ENCODE measurements at places on chromosomes 12 and 14.

DNA sequence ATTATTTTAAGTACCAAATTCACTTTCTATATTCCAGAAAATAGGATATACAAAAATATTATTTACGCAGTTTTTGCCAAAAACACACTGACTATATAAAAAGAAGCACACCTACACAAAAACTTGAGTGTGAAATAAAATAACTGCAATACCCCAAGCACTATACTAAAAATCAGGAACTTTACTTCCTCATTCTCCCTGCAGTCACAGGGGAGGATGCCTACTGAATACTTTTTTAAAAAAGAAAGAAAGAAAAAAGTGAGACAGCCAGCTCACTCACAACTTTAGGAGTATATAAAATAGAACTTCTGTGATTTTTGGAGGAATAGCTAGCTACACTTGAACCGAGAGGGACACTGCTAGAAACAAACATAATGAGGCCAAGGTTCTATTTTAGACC is 12.2 kb downstream of the RPS6KA5 start:
- no peak for DNase-seq

DNA sequence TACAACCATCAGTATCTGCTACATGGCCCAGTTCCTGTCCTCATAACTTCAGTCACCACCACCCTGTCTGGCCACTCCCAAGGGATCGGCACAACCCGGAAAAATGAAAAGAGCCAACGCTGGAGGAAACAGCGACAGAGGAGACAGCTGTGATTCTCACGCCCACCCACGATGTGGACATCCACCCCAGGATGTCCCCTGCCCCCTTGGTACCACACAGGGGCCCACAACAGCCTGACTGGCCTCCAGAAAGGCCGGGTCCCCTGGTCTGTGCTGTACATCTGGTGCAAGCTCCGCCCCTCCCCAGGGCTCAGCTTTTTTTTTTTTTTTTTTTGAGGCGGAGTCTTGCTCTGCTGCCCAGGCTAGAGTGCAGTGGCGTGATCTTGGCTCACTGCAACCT is 12.5 kb downstream of the RPS6KL1 start:
- DNase-seq: no peak

- DNase-seq: peak; percentile 54
These were observed 60.2 kb downstream of the PLXNC1 start for GRCh38 chr12:94208622-94208966.

- no peak for DNase-seq
These were observed 16.9 kb downstream of the BCL2L14 start for GRCh38 chr12:12087693-12088034.

DNA sequence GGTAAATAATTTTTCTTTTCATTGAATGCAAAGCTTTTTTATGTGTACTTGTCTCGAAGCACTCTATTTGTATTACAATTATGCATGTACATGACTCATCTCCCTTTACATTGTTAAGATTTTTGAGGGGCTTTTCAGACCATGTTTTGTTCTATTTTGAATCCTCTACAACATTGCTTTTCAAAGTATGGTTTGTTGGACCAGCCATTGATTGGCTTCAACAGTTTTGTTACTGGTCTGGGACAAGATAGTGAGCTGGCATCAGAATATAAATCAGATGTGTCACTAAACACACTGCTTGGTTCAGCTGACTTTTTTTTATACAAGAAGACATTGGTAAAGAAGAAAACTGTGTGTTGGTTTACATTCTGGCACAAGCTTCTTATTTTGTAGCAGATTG is 122.3 kb downstream of the MON2 start:
- no peak for DNase-seq

GRCh38 chr14:73645248-73645610 is 443 bp downstream of the DNAL1 start:
- no peak for DNase-seq

- no peak for DNase-seq
These were observed 301.7 kb downstream of the GALC start for GRCh38 chr14:87691042-87691881.
